T-cell (primary cell): ENCODE measurements at places on chromosomes 1 and 21. TPM values are rescaled to one million over a fixed set of nuclear protein-coding genes. Genes with fewer than 3 reads are reported as not detected.
A peak's percentile ranks its signal among the peaks of the same experiment; 100 is the strongest.

SDCCAG8 gene
- total RNA-seq, result 37.5 TPM

GRCh38 chr1:161962091-161962887 is 61.4 kb downstream of the OLFML2B start:
- DNase-seq, result no peak

DNA sequence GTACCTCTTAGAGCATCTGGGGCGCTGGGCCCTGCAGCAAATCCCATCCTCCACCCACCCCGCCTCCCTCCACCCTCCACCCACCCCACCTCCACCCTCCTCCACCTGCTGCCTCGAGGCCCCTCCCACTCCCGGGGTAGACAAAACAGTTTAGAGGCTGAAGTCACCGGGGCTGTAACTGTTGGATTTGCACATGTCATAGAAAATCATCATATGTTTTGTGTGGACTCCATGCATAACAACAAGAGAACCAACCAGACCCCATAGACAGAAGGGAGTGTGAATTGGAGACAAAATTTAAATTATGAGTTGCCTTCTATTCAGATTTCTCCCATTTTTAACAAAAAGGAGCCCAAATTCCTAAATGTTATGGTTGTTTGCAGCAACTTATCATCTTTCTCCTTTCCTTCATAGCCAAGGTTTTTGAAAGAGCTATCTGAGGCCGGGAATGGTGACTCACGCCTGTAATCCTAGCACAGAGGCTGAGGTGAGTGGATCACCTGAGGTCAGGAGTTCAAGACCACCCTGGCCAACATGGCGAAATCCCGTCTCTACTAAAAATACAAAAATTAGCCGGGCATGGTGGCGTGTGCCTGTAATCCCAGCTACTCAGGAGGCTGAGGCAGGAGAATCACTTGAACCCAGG is 28.2 kb upstream of the LGALS8 start:
- DNase-seq, result no peak

DNA sequence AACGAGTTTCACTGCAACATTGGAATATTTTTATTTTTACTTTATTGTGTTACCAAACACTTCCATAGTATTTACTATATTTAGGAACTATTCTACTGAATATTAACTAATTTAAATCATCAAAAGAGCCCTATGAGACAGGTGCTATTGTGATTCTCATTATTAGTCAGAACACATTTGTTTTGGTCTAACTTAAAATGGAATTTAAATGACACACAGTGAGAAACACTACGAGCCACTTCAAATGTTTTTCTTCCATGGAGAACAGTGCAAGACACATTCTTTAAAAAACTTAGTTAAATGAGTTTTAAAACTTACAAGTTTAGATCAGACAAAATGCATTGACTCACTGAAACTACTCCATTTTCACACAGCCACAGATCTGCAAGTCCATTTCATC is 6.6 kb upstream of the TRAF3IP3 start:
- no peak for DNase-seq

GRCh38 chr1:96510911-96511310 is 210.7 kb upstream of the PTBP2 start:
- DNase-seq, result no peak

GRCh38 chr1:245679821-245680780 is 525.3 kb downstream of the KIF26B start:
- DNase-seq, result no peak

DNA sequence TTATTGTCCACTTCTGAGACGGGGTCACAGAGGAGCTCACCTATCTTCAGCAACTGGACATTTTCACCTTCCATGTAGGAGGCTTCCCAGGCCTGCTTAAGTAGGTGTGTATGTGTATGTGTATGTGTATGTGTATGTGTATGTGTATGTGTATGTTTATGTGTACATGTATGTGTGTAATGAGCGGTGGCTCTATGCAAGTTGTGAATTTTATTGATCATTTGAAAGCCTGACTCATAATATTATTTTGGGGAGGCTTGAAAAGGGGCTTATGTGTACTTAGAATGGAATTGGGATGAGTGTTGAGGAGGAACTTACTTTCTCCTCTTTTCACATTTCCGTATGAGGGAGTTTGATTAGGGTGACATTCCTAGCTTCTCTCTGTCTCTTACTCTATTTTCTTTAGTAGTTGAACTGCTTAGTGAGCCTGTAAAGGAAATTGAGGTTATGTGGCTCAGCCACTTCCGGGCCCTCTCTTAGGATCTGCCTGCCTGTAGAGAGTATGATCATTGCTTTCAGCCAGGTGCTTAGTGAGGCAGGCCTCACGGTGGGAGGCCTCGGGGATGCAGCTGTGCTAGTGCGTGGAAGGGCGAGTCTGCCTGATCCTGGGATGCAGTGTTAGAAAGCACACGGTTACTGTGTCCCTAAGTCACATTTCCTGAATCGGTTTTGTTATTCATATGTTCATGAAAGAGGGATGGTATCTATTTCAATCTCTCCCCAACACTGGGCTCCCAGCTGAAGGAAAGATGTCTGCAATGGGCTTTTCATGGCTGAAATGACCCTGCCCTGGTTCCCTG is 61.0 kb downstream of the IER5 start:
- peak; percentile 64 for DNase-seq

- no peak for DNase-seq
Measured at GRCh38 chr1:240765732-240766363, 153.9 kb upstream of the GREM2 start.

DNA sequence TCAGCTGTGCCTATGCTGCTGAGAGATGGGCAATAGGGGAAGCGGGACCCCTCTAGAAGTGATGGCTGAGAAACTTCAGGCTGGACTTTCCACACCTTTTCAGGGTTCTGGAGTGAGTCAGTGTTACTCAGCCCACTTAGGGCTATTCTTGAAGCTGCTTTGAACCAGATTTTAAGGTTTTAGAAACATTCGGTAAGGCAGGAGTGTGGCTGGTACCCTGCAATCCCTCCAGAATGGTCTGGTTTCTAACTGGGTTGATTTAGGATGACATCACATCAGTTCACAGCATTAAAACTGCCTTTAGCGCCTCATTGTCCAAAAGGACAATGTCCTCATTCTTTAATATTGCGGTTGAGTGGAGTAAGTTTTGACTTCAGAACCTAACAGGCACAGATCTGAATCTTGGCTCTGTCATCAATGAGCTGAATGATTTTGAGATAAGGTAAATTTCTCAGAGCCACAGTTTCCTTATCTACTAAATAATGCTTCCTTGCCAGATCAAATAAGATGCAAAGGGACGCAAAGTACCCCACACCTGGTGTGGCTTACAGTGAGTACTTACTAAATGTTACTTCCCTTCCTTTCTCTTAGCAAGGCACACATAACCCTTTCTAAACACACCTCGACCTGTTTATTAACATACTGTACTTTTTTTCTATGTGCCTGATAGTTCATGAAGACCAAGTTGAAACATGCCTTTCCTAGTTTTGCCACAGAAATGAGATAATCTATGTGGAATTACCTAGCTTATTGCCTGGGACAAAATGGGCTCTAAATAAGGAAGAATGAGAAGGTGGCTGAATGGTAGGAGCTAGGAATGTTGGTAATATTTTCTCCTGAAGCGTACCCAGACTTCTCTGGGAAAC is 209.8 kb downstream of the ROR1 start:
- DNase-seq, result no peak

KLF18 gene
- total RNA-seq, result not detected

MX2 gene
- 81.8 TPM for total RNA-seq

DNA sequence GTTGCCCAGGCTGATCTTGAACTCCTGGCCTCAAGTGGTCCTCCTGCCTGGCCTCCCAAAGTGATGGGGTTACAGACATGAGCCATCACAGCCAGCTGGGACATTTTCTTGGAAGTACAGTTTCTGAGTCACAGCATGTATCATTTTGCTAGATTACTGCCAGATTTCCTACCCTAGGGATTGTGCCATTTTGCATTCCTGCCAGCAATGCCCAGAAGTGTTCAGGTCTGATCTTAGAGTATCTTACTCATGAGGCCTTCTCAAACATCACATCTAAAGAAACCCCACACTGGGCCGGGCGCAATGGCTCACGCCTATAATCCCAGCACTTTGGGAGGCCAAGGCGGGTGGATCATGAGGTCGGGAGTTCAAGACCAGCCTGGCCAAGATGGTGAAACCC is 10.2 kb downstream of the BMP8A start:
- DNase-seq, result no peak

DNA sequence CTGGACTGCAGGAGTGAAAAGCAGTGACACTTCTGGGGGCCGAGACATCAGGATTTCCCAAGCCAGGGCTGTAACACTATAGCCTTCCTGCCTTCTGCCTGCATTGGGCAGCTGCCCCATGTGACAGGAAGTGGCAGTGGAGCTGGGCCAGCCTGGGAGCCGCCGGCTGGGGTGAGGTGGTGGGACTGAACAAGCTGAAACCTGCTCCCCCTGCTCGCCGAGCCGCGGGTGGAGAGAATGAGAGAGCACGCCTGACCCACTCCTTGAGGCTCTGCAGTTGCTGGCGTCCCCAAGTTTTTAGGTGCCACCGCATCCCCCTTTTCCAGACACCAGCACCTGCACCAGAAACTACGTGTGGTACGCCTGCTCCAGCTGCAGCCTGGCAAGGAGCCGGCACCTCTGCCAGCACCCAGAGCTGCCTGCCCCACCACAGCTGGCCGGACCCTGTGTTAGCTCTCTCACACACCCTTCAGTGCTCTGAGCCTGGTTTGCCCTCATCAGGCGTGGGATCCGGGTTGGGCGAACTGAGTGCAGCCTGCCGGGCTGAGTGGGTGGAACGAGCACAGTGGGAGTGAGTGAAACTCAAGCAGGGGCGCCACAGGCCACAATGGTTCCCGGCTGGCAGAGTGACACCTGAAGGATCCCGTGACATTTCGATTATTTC is 119.4 kb downstream of the AKT3 start:
- DNase-seq, result no peak

DNA sequence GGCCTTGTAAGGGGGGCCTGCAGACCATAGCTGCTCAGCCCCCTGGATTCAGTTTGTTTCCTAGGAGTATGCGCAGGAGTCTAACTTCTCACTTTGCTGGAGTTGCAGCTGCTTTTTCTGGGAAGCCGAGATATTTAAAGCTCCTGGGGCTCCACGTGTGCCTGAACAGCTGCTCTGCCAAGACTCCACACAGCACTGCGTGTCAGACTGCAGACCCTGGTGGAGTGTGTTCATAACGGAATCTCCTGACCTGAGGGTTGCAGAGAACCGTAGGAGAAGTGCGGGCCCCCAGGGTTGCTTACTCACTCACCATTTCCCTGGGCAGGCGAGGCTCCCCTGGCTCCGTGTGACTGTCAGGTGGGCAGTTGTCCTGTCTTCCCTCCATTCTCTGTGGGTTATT is 474.3 kb upstream of the TMPRSS15 start:
- no peak for DNase-seq

AHDC1 gene
- total RNA-seq, result 23.1 TPM

WNT3A gene
- not detected for total RNA-seq

TINAGL1 gene
- 0.44 TPM for total RNA-seq

HAO2 gene
- total RNA-seq, result not detected

DNA sequence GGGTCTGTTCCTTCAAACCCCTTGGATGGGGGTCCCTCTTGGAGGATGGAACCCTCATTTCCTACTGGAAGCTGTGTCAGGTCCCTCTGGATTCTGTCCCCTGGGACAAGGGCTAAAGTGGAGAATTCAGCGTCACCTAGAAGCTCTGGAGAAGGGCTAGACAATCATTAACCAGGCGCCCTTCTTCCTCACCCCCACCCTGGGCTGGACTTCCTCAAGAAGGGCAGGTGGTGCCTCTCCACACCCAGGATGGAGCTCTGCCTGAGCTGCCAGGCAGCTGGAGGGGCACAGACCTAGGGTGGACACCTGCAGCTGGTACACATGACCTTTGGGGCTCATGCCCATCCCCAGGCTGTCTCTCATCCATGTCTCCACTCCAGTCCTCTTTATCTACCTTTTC is 3.6 kb downstream of the CELF3 start:
- no peak for DNase-seq

GGPS1 gene
- 39.8 TPM for total RNA-seq

GRCh38 chr1:185998391-185998790 is 264.2 kb downstream of the HMCN1 start:
- no peak for DNase-seq

DNA sequence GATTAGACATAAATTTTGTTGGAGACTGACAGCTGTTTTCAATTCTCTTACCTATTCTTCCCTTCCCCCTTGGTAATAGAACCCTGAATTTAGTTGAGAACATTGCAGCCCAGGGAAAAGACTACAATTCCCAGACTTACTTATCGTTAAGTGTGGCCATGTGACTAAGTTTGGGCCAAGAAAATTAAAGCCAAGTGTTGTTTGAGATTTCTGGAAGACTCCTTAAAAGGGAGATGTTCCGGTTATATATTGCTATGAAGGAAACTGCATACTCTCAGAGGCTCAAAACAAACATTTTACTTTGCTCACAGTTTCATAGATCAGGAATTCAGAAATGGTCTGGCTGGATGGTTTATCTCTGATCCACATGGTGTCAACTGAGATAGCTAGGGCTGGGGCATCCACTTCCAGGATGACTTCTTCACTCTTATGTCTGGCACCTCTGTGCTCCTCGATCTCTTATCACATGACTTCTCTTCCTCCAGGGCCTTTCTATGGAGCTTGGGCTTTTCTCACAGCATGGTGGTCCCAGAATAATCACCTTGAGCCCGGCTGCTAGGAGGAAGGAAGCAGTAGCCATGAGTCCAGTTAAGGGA is 22.4 kb upstream of the CD34 start:
- no peak for DNase-seq

LCE3E gene
- not detected for total RNA-seq

- no peak for DNase-seq
Measured at GRCh38 chr1:3522112-3522511, 67.6 kb downstream of the ARHGEF16 start.

- no peak for DNase-seq
Measured at GRCh38 chr1:242002510-242002909, 3.6 kb upstream of the MAP1LC3C start.

GRCh38 chr1:87956072-87956471 is 627.4 kb downstream of the LMO4 start:
- DNase-seq, result no peak

GRCh38 chr1:244047621-244048255 is 3.3 kb upstream of the ZBTB18 start:
- peak; percentile 96 for DNase-seq

- DNase-seq, result no peak
Measured at GRCh38 chr1:34591751-34592629, 162.9 kb upstream of the GJB5 start.

DNA sequence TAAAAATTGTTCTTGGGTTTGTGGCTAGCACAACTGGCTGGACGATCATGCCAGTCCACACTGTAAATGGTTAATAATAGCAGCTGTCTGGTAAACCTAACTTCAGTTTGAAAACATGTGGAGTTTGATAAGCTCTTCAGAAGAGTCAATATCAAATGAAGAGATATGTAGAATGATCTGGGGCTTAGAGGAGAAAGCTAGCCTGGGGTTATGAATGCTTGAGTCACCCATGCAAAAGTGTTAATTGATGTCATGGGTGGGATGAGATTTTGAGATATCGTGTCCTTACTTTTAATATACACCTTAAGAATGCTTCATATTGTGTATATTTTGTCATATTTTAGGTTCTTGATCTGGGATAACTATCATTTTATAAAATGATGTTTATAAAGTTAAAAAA is 554.7 kb upstream of the ZRANB2 start:
- no peak for DNase-seq

DNA sequence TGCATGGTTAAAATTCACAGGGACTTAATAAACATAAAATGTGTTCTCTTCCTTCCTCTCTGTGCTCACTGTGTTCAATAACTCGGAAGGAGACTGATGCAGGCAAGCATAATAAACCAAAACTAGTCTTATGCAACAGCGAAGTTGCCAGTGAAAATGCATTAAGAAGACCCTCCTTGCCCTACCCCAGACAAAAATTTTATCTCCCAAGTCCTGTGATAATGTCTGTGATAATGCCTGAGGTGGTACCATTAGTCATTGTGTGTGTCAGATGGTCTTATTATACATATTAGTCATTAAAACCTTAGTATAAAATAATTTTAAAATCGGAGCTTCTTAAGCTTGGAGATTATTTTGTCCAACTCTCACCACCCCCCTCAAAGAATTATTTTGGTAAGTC is 97.8 kb downstream of the NGF start:
- no peak for DNase-seq
